ENCODE measurements at places on chromosomes 4 and X.

GRCh38 chr4:121765971-121766538 is 1.1 kb upstream of the SMIM43 start:
- DNase-seq, result no peak

GRCh38 chr4:120517966-120518365 is 404.6 kb downstream of the PRDM5 start:
- no peak for DNase-seq

DNA sequence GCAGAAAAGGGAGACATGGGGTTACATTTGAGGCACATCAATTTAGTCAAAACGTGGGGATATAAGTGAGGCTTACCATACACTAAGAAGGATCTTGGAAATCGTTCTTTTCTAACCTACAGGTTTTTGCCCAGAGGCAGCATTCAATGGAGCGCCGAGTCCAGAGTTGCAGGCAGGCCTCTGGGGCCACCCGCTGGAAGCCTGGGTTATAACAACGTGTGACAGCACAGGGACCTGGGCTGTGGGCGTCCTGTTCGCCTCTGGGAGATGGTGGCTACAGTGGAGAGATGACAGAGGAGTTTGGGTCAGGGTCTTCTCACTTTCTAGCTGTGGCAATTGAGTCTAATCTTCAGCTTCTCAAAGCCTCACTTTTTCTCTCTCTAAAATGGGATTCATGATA is 53.9 kb downstream of the ENPP6 start:
- DNase-seq, result no peak

GRCh38 chrX:38225093-38225492 is 4.4 kb upstream of the SRPX start:
- no peak for DNase-seq

DNA sequence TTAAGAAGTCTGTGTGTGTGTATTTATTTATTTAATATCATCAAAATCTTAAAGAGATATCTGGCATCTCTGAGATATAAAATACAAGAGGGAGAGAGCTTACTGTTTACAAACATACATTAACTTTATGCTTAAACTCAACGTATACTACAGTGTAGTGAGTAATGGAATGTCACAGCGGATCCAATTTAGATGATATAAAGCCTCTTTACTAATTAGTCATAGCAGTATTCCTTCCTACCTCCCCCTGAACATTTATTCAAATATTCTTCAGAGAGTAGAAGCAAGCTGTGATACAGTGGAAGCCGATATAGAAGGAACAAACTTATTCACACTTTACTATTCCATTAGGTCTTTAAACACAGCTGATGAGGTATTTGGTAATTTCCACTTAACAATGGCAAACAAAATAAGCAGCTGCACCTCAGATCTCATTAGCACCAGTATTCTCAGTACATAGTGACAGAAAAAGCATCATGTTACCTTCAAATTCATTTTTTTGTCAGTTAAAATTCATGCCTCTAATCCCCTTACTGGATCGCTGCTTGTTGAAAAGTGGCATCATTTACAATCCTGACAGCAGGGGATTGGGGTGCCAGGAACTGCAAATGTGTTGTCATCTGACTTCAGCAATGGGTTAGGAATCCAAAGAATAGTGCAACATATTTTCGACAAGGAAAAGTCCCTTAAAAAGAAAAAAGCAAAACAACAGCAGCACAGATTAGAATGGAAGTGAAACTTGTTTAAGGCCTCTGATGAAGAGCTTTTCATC is 658.7 kb upstream of the EPHA5 start:
- DNase-seq, result no peak

DNA sequence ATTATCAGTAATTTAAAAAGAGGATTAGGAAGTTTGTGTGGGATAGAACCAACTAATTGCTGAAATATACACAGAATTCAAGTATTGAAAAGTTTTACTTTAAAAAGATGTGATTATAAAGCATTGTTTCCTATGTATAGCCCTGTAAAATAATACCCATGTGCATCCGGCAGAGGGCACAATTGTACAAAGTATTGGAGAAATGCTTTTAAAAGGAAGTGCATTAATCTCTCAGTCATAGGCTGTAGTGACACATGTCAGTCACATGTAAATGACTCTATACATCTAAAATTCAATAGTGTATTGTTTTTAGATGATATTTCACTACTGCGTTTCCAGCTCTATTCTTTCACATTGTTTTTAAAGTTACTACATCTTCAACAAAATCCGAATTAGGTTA is 9.7 kb upstream of the GEMIN8 start:
- DNase-seq, result no peak

GRCh38 chr4:124449881-124450280 is 262.7 kb downstream of the ANKRD50 start:
- no peak for DNase-seq

DNA sequence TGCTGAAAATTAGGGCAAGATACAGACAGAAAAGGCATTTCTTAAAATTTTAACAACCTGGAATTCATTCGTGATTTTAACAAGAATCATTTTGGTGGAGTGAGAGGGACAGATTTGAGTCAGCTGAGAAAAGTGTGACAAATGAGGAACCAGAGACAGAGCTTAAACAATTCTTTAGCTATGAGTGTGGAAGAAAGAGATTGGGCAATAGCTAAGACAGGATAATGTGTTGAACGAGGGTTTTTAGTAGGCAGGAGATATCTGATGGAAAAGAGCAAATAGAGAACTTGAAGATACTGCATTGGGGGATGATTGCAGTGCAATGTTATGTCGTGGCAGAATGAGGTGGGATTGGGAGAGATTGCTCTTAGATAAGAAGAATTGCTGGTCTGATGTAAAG is 164.2 kb upstream of the SPRY1 start:
- no peak for DNase-seq

GRCh38 chrX:136212557-136213111 is 38.6 kb downstream of the MAP7D3 start:
- DNase-seq, result no peak

DNA sequence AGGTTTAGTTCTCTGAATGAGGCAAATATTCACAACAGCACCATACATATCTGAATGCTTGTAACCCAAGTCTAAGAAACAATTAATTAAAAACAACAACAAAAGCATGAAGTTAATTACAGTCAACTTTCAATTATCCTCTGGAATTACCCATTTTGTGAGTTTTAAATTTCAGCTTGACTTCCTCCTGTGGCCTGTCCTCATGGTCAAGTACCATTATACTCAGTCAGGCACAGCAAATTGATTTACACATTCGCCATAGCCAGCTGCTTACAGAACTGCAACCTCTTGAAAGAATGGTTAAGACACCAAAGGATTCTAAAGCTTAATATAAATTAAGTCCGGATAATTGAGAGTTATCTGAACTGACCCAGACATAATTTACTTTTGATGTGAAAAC is 306.5 kb downstream of the CAMK2D start:
- DNase-seq, result no peak

GRCh38 chr4:137390707-137391106 is 141.6 kb downstream of the PCDH18 start:
- DNase-seq, result no peak

DNA sequence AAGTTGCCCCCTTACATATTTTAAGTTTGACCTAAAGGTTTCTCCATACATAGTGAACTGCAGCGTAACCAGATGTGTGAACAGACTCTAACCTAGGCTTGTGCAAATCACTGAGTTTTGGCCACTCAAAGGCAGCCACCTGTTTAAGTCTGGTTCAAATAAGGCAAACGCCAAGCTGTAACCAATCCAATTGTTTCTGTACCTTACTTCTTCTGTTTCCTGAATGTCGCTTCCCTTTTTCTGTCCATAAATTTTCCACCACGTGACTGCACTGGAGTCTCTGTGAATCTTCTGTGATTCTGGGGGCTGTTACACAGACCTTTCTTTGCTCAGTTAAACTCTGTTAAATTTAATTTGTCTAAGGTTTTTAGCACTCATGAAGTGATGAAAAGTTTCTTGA is 618.8 kb downstream of the GLUD2 start:
- DNase-seq, result no peak

DNA sequence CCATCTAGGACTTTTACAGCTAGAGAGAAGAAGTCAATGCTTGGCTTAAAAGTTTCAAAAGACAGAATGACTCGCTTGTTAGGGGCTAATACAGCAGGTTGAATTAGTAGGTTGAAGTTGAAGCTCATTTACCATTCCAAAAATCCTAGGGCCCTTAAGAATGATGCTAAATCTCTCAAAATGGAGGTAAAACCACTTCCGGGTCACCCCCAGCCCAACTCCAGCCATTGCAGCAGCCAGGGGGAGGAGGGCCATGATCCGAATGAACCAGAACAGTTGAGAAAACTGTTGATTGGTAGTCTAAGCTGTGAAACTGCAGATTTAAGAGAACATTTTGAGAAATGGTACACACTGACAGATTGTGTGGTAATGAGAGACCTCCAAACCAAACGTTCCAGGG is 245.4 kb downstream of the HNRNPD start:
- no peak for DNase-seq

GRCh38 chrX:14865201-14865600 is 7.7 kb downstream of the FANCB start:
- DNase-seq, result no peak

DNA sequence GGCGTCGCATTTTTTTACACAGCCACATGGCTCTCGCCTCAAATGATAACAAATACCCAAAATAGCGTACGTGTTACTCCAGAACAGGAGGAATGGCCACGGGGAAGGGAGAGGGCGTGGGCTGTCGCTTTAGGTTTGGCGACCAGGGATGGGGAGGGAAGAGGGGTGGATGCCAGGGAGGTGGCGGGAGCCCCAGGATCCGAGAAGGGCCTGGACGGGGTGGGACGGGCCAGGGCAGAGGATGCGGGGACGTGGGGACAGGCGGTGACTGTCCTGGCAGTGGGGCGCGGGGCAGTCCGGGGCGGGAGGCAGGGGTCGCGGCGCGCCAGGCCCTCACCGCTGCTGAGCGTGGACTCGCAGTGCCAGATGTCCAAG is 631 bp downstream of the TMEM47 start:
- DNase-seq, result no peak

DNA sequence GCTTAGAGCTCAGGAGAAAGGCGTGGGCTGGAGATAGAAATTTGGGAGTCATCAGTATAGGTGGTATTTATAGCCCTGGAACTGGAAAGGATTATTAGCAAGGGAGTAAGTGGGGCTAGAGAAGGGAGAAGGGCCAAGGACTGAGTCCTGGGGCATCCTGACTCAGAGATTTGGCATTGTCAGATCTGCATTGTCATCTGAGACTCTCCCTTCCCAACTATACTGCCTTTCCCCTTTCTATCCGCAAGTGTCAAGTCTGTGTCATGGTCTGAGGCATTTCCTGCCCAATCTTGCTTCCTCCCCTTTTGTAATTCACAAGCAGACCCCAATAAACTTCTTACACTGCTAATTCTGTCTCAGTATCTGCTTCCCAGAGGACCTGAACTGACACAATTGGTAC is 24.4 kb upstream of the SLC25A43 start:
- no peak for DNase-seq

DNA sequence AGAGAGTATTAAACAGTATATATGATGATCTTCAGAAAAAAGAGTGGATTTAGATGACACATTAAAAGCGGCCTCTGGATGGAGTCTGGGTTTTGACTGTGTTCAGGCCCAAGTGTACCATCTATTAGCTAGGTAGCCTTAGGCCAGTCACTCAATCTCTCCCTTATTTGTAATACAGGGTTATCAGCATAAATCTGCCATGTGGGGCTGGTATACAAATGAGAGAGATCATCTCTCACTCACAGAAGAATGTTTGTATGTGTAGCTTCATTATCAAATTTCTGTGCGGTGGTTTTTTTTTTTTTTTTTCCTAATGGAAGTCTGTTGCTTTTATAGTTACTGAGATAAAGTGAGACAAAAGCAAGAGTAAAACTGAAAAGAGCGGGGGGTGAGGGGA is 12.7 kb downstream of the SLC2A9 start:
- no peak for DNase-seq

GRCh38 chrX:87397103-87397886 is 120.3 kb upstream of the KLHL4 start:
- no peak for DNase-seq

GRCh38 chr4:83890231-83890630 is 354.3 kb downstream of the GPAT3 start:
- DNase-seq, result no peak
